Left lobe of liver (tissue), 2 donors: ENCODE measurements at places on chromosomes 4 and X.

GRCh38 chrX:130106071-130106470 is 4.2 kb downstream of the ELF4 start:
- DNase-seq: no peak

- peak; percentile 46 for DNase-seq
These were observed 34.9 kb downstream of the FTHL17 start for GRCh38 chrX:31036895-31037294.

- no peak for DNase-seq
These were observed 77.1 kb downstream of the EIF4E start for GRCh38 chr4:98851806-98852205.

DNA sequence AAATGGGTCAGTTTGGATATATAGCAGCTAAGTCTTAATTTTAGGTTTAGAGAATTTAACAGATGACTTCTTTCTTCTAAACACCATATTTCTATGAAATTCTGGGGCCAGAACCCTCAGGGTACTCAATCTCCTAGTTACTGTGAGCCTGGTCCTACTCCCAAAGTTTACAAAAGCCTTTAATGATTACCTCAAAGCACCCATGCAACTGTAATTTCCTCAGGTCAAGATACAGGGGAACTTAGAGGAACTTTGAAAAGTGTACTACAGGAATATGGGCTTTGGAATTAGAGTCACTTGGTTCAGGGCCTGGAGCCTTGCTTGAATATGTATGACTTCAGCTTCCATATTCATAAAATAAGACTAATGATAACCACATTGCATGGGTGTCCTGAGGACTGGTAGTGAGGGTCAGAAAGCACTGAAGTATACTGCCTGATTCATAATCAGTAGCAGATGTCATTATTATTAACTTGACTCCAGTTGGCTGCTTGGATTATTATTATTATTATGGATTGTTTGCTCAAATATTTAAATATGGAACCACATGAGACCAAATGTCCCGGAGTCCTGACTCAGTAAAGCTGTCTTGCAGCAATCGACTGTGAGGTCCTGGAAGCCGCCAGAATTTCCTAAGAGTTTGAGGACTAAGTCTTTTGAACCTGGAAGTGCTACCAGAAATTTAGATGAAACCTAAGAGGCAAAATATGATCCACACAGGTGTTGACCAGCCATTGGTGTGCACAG is 2.0 kb upstream of the ADH7 start:
- no peak for DNase-seq

DNA sequence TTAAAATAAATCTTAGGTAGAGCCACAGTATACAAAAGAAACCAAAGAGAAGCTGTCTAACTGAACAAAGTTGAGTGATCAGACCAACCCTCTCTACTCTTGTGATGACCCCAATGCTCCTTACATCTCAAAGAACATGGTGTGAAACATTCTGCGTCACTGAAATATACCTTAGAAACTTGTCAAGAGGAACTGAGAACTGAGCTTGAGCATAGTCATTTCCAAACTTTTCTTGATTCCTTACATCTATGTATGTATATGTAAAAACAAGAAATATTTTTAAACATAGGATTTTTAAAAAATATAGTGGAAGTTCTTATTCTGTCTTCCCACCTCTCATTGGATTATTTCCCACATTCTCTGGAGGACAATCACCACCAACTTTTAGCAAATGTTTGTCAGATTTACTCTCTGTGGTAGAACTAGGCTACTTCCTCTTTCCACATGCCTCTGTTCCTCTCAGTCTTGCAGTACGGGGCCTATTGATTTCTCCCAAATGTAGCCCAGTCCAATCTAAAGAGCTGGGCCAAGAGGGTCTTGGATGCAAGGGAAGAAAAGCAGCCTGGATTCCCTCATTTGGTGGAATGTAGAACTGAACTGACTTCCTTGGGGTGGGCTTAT is 98.2 kb upstream of the HHIP start:
- DNase-seq: no peak

DNA sequence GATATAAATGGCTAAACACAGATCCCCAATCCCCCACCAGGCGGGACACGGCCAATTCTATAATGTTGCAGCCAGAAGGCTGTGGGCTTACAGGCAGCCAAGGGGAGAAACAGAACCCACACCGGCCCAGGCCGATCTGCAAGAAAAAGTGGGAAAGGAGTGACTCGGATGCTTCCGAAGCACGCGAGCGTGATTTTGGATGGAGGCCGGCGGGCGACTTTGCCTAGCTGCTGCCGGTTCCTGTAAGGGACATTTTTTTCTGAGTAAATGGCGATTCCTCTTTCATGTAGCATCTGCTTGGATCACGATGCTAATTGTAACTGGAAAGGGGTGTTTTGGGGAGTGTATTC is 470.2 kb downstream of the PCDH19 start:
- no peak for DNase-seq

GRCh38 chr4:170022211-170022610 is 4.0 kb downstream of the MFAP3L start:
- DNase-seq: no peak

DNA sequence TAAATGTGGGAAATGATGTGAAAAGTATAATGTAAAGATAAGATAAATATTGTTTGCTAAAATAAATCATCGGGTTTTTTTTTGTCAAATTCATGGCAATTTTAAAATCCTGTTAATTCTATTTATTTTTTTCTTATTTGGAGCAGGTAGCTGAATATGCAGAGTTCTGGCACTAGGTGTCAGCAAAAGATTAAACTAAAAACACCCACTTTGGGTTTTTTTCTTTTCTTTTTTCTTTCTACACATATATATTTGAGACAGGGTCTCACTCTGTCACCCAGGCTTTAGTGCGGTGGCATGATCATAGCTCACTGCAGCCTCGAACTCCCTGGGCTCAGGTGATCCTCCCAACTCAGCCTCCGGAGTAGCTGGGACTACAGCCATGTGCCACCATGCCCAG is 6.9 kb upstream of the RAP2C start:
- no peak for DNase-seq

DNA sequence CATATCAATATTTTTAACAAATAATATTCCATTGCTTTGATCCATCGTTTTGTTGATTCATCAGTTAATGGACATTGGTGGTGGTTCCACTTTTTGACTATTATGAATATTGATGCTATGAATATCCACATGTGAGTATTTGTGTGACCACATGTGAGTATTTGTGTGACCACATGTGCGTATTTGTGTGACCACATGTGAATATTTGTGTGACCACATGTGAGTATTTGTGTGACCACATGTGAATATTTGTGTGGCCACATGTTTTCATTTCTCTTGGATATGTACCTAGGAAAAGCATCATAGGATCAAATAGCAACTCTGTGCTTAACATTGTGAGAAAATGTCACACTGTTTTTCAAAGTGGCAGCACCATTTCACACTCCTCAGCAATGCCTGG is 433.6 kb upstream of the FRG1 start:
- DNase-seq: no peak

DNA sequence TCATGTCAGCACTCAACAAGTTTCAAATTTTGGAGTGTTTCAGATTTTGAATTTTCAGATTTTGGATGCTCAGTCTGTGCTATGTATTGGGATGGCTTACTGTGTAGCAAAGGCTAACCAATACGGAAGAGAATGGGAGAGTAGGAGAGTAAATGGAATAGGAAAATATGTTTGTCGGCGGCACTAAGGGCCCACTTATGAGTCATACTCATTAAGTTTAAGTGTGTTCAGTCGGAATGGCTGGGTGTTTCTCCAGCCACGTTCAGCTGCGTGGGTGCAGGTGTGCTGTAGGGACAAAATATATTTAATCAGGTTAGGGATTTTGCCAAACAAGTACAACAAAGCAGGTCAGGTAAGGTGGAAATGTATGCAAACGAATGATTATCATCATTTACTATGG is 13.6 kb downstream of the FTHL17 start:
- no peak for DNase-seq

GRCh38 chrX:69138512-69138911 is 26.7 kb downstream of the PJA1 start:
- no peak for DNase-seq

GRCh38 chr4:109395694-109396093 is 37.9 kb upstream of the SEC24B start:
- DNase-seq: no peak

DNA sequence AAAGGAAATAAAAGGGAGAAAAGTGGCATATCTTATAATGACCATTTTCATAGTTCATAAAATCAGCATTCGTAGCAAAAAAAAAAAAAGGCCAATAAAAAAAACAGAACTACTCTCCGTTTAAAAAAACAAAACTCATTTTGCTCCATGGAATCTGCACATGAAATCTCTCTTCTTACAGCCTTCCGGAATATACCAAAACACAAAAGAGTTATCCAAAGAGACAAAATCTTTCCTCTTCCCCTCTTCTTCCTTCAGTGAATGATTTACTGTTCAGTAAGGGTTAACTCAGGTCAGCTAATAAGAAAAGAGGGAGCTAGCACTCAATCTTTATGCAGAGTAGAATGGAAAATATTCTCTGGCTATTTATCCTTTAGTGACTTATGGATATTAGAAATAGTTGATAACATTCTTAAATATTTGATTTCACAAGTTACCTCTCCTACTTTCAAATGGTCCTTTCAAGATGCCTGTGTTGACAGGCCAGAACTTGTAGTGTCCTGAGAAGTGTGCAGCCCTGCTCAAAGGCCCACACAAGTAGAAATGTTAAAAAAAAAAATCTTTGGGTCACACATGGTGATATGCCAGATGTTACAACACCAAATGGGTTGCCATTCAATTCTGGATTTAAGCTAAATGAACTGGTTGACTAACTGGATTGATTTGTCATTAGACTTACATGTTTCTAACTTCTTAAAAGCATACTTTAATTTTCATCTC is 42.1 kb downstream of the PDGFC start:
- no peak for DNase-seq

DNA sequence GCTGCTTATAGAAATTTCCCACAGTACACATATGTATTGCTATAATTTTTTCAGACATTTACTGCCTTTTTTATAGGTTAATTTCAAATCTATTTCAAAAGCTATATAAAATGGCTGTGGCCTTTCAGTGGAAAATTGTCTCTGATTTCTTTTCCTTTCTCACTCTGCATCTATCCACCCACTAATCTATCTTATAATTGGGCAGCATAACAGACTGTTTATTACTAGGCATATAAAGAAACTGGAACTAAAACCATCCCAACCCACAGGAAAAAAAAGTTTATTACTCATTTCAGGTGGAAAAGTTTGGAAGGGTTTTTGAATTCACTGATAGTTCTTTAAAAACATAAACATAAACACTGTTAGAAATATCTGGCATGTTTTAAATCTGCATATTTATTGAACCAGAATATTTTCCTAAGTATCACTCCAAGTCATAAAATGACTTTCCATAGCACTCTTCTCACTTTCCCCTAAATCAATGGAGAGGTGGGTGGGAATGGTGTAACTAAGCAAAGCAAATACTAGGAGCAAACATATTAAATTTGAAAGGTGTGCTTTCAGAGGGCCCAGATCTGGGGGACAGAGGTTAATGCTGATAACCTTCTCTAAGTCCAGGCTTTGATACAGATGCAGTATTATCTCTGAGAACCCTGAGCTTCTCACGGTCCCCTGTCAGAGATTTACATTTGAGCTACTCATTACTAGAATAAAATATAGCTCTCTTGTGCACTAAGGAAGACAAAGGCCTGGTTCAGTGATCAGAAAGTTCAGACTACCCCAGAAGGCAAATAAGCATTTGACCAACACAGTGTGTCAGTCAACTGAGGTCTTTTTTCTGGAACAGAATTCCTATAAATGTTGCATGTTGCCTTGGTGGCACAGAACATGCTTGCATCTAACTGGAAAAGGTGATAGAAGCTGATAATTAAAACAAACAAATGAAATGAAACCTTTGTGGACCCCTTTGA is 328.3 kb downstream of the UNC5C start:
- DNase-seq: no peak

DNA sequence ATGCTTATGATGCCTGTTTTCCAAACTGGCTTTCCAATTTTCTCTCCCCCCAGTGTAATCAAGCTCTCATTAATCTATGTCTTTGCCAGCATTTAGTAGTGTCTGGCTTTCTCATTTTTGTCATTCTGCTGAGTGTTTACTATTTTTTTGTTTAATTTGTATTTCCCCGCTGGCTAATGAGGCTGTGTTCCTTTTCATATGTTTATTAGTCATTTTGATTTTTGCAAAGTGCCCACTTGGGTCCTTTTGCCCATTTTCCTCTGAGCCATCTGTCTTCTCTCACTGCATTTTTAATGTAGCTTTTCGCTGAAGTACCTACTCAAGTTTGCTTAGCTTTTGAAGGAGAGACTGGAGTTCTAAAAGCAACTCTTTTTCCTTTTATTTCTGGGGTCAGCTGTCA is 14.7 kb downstream of the DCK start:
- DNase-seq: no peak

DNA sequence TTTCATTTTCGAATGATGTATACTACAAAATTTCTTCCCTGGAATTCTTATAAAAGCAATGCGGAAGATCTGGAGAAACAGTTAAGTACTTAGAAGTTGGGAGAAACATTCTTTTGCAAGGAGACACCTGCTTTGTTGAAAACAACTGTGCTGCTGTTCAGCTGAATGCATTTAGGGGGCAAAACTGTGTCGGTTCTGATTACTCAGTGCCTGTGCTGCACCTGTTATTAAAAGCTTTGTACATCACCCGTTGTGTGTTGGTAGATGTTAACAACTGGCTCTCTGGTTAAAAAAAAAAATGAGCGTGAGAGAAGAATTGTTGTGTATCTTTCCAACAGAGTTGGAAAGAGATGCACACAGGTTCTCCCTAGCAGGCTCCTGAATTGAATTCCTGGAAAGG is 184.1 kb upstream of the HHIP start:
- no peak for DNase-seq

- DNase-seq: no peak
These were observed 187.0 kb downstream of the NLGN4X start for GRCh38 chrX:6041630-6042029.

GRCh38 chrX:48904626-48905025 is 6.8 kb downstream of the SLC35A2 start:
- DNase-seq: no peak

DNA sequence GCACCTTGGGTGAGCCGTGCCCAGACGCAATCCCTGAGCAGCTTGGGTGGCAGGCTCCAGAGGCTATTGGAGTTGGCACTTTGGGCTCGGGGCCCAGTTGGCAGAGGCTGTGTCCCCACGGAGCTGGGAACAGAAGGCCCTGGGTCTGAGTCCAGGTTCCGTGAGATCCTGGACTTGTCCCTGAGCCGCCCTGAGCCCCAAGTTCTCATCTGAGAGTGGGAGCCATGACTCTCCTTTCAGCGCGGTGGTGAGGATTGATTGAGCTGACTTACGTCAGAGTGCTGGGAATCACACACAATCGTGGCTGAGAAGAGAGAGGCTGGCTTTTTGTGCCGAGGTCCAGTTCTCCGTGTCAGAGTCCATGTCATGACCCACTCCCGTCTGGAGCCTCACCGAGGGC is 98.0 kb downstream of the PSAPL1 start:
- DNase-seq: peak; percentile 82

DNA sequence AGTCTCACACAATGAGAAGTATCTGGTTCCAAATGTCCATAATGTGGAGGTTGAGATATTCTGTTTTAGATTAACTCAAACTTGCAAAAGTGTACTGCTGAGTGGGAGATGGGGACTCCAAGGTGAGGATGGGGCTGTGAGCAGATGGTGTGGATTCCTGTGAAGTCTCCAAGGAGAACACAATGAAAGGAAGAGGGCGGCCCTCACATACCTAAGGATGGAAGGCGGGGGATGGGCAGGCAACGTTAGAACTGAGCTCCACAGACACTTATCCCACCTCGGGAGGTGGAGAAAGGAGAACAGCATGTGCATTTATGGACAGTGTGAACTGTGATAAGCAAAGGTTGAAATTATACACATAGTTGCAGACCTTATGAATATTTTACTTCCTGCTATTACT is 9.9 kb upstream of the SPATA4 start:
- no peak for DNase-seq
